ENCODE measurements at places on chromosomes 7 and 10.

- DNase-seq: no peak
Observed at GRCh38 chr7:113283861-113284260, 165.5 kb upstream of the SMIM30 start.

DNA sequence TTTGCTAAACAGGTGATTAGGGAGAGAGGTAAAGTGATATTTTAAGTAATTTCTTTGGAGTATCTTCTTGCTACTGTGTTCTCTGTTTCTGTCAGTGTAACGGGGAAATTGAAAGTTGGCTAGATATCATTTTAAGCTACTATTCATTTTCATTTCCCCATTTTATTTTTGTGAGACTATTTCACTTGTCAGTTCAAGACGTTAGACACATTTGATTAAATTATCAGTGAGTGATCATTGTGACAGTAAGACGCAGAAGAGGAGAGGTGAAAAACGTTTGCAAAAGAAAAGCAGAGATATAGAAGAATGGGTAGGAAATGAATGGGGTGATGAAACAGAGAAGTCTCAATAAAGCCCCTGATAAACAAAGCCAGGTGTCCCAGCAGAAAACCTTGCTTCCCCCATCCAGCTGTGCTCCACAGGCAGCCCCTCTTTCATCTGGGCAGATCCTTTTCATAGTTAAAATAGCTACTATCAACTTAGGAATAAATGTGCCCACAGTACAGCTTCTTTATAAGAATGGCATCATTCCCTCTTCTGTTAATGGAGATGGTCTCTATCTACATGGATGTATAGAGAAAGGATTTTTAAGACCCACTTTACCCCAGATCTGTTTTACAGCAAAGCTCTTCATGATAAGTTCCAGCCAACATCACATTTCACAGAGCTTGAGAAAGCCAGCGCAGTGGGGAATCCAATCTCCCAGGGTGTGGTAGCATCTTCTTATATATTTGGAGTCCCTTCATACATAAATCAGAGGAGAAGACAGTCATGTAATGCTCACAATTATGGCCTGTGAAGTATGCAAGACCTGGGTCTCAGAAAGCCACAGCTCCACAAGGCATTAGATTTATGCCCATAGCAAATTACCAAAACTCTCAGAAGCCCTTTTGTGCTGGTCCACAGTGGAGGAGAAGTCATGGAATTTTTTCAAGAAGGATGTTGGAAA is 138.1 kb upstream of the ITGB1 start:
- DNase-seq: no peak

- no peak for DNase-seq
Observed at GRCh38 chr10:5606864-5607263, 59.5 kb downstream of the ASB13 start.

DNA sequence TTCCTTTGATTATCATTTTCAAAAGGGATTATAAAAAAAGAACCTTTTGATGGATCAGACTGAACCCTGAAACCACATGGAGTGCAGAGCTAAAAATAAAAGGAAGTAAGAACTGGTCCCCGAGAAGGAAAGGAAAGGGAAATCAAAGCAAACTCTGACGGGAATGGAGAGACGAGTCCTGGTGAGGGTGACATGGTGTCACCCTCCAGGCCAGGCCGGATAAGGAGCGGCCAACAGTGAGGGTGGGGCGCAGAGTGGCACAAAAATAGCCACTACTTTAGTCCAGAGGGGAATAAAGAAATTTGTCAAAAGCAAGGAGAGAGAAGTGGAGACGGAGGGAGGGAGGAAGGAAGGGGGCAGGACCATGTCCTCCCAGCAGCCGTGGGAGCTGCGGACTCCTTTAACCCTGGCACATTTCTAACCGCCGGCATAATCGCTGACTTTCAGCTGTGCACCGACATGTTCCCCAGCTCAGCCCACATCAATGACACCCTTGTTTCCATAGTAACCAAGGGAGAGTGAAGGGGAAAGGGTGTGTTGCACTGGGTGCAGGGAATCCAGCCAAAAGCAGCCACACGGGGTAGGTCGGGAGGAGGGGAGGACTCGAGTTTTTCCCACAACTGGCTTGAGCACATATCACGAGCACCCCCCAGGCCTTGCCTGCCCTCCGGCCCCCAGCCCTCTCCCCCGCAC is 29.7 kb downstream of the TRIM8 start:
- peak; percentile 55 for DNase-seq

GRCh38 chr7:151168003-151168786 is 701 bp upstream of the GBX1 start:
- no peak for DNase-seq

- DNase-seq: no peak
Observed at GRCh38 chr10:30062090-30062489, 2.7 kb upstream of the JCAD start.

DNA sequence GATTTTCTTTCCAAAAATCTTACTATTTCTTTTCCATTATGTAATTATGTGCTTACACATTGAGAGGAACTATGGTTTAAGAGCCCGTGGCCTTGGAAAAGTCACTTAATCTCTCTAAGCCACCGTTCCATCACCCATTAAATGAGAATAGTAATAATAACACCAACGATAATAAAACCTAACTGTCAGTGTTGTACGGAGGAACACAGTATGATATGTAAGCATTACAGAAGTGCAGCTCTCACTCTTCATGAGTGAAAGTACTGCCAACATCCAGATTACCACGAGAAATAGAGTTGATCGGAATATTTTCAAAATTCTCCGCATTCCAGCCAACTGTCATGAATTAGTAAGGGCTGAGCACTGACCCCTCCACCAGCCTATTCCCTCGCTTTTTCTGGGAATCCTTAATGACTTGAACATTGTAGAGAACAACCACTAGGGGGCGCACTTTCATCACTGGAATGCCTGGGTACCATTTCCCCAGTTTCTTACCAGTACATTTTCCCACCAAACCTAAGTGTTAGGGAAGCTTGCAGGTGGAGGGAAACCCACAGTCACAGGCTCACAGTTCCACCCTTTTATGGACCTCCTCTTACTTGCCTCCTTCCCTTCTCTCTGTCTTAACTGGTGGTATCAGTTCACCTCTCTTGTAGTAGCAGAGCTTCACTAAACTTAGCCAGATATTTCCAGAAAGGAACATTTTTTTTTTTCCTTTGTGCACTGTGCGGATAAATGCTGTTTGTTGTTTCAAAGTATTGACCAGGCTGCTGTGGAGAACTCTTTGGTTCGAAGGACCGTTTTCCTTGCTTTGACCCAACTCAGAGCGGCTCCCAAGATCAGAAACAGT is 27.8 kb downstream of the NKX2-3 start:
- peak; percentile 32 for DNase-seq

DNA sequence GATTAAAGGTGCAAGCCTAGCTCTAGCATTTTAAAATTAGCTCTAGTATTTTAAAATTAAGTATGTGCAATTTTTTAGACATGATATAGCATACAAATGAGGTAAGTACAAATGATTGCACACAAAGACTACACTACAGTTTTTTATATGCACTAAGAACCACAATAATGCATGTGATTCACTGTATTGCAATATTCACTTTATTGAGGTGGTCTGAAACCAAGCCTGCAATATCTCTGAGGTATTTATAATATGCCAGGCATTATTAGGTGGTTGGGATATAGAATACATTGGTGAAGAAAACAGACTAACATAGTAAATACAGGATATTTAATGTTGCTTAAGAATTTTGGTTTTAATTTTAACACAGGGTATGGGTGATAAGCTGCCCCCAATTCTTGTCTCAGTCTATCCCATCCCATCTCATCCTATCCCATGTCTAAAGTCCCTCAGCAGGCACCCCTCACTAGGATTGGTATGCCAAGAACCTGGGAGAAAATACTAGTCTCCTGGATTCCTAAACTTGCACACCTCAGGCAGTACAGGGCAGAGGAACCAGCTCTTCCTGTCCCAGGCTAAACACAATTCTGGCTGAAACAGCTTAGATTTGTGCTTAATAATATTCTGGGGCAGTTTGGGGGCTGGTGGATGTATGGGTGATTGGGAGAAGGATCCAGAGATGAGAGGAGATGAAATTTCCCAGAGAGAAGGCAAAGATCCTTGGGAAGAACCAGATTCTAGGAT is 90.4 kb downstream of the HIPK2 start:
- no peak for DNase-seq

DNA sequence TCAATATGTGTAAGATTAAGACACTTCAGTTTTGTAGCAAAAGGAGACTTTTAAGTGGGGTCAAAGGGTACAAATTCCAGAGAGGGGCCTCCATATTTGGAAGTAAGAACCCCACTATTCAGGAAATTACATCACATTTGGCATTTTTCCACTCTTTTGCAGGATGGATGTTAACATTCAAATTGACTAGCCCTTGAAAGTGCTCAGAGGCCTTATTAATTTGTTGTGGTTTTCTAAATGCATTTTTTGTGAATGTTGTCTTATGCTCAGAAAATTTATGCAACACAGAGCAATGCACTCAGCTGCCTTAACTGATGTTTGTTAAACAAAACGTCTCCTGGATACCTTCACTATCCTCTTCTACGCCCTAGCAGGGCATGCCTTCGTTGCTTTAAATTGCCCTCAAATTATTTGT is 50.9 kb upstream of the PDLIM1 start:
- DNase-seq: no peak

- no peak for DNase-seq
Observed at GRCh38 chr7:47453093-47454061, 128.5 kb downstream of the TNS3 start.

DNA sequence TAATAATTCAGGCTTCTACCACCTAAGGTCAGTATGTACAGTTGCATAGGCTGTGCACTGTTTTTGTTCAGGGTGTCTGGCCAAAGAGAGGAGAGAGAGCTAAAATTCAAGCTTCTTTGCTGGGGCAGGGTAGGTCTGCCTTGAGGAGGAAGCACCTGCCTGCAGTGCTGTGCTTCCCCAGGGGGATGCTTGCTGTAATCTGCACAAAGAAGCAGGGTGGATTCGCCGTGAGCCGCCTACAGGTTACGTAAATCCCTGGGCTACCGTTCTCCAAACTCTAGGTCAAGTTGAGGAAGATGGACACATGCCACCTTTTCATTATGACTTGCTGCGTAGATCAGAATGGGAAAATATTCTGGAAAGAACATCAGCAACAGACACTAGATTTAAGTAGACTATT is 543.3 kb downstream of the TNS3 start:
- DNase-seq: no peak

- no peak for DNase-seq
Observed at GRCh38 chr10:128297709-128298378, 171.6 kb upstream of the MKI67 start.

DNA sequence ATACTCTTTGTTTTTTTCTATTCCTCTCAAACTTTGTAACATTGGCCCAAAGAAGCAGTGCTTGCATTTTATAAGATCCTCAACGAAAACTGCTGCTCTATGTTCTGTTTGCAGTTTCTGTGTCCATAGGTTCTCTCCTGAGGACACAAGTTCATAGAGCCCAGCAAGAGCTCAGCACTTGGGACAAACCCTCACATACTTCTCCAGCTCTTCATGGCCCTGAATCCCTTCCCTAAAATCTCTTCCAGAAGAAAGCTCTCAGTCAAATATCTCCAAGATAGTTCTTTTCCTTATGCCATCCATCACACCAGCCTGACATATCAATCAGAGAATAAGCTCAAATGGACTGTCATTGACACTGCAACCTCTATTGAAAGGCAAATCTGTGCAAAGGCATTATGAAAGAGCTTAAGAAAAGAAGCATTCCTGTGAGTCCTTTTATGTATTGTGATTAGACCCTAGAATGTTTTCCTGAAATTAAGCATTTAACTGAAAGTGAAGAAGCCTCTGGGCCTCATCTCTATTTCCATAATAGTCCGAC is 405.5 kb downstream of the ANKRD7 start:
- no peak for DNase-seq

- no peak for DNase-seq
Observed at GRCh38 chr7:17939211-17939605, 1.1 kb downstream of the SNX13 start.

DNA sequence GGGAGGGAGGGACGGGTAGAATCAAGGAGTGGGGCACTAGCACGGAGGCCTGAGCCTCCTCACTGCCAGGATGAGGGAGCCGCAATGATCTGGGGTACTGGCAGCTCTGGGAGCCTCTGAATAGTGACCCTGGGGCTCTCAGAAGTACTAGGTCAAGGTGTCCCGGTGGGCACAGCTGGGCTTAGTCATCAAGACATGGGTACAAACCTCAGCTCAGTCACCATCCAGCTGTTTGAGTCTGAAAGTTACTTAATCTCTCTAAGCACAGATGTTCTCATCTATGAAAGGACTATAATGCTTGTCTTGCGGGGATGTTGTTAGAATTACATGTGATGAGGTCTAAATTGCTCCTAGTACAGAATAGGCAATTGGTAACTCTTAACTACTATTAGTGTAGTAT is 276.8 kb downstream of the KCNMA1 start:
- no peak for DNase-seq

- DNase-seq: no peak
Observed at GRCh38 chr7:37920849-37921805, 687 bp downstream of the EPDR1 start.

GRCh38 chr7:131692131-131692960 is 135.9 kb upstream of the PODXL start:
- DNase-seq: peak; percentile 63

DNA sequence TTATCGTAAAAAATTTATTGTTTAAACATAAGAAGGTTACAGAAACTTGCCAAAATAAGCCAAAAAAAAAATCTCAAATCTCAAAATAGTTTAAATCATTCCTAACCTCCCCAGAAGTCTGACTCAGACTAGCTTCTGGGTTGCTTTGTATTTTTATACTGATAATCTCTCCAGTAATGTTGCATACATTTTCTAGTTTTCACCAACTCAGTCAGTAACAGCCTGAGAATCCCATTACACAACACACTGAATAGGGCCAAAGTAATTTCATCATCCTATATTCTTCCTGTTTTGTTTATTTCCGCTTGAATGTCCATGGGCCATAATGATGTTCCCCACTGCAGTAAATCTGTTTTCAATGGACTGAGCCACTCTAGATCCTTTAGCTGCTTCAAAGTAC is 478.5 kb downstream of the GPAM start:
- no peak for DNase-seq

- no peak for DNase-seq
Observed at GRCh38 chr10:78267598-78267997, 233.9 kb downstream of the RPS24 start.

DNA sequence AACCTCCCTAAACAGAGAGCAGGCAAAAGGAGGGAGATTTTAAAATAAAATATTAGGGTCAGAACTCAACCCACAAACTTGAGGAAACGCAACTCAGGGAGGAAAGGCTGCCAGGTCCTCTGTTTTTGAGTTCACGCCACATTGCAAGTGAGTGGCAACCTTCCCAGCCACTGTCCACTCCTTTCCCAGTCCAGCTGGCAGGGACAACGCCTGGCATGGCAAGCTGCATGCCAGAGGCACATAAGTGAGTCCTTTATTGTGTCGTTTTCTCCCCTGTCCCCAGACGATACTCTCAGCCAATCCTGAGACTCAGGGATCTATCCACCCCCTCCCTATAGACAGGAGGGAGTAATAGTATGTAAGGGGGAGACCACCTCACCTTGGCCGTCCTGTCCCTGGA is 22.4 kb downstream of the FBXW4 start:
- DNase-seq: no peak

GRCh38 chr10:49058463-49059255 is 56.7 kb downstream of the VSTM4 start:
- DNase-seq: no peak

DNA sequence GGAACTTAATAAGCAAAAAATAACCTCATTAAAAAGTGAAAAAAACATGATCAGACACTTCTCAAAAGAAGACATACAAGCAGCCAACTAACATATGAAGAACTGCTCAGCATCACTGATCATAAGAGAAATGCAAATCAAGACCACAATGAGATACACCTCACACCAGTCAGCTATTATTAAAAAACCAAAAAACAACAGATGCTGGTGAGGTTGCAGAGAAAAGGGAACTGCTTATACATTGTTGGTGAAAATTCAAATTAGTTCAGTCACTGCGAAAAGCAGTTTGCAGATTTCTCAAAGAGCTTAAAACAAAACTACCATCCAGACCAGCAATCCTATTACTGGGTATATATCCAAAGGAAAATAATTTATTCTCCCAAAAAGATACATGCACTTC is 513.3 kb downstream of the MDFIC start:
- DNase-seq: no peak
